ENCODE measurements at places on chromosomes 7 and 10.

GRCh38 chr10:3166496-3167290 lies 5.9 kb downstream of the PITRM1 start:
- DNase-seq, result no peak

- DNase-seq, result no peak
These were observed 14.1 kb upstream of the SOSTDC1 start for GRCh38 chr7:16479591-16479990.

DNA sequence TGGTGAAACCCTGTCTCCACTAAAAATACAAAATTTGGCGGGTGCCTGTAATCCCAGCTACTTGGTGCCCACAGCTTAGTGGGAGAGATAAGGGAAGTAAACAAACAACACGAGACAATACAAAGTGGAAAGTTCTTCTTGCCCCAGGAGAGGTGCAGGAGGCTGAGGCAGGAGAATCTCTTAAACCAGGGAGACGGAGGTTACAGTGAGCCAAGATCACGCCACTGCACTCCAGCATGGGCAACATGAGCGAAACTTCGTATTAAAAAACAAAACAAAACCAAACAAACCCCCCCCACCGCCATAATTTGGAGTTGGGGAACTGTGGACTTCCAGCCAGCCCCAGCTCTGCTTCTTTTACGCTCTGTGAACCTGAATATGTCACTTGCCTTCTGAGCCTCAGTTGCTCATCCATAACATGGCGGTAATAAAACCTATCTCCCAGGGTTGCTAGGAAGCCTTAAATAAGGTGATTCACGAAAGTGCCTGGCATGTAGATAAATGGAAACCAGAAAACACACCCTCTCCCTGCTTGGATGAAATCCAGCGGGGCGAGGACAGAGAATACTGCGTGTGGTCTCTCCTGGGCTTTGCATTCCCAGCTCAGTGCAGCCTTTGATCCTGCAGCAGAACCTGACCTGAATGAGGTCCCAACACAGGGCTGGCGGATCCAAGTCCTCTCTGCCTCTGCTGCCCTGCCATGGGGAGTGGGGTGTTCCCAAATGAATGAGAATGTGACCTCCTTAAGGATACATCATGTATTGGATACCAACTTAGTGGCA lies 10.2 kb downstream of the MLXIPL start:
- no peak for DNase-seq

DNA sequence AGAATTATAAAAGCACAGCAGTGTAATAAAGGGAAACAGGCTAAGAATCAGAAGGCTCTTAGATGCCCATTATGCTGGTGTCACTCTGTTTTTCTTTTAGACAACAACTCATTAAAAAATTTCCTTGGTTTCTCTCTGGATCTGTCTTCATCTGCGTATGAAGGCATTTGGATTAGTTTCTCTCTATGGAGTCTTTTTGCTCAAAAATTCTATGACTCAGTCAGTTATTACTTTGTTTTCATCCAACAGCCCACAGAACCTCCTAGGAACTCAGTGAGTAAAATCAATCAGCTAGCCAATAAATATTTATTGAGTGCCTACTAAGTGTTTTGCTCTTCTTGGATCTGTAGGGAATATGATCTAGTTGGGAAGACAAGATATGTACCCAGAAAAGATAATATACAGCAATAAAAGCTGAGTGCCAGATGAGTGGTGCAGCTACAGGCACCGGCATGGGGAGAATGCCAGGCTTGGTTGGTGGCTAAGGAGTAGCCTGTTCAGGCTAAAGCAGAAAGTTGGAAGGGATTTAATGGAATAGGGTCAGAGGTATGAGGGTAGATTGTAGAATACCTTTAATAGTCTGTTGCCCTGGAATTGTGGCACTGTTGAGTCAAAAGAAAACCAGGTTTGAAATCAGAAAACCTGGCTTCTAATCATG lies 156.2 kb downstream of the LRRC4 start:
- no peak for DNase-seq

GRCh38 chr7:132221356-132221755 lies 354.9 kb downstream of the PLXNA4 start:
- no peak for DNase-seq

Data from HS-27A (cell line).